ENCODE measurements at places on chromosomes 4 and X. TPM values are rescaled to one million over a fixed set of nuclear protein-coding genes. Genes with fewer than 3 reads are reported as not detected.
A peak's percentile ranks its signal among the peaks of the same experiment; 100 is the strongest.

DNA sequence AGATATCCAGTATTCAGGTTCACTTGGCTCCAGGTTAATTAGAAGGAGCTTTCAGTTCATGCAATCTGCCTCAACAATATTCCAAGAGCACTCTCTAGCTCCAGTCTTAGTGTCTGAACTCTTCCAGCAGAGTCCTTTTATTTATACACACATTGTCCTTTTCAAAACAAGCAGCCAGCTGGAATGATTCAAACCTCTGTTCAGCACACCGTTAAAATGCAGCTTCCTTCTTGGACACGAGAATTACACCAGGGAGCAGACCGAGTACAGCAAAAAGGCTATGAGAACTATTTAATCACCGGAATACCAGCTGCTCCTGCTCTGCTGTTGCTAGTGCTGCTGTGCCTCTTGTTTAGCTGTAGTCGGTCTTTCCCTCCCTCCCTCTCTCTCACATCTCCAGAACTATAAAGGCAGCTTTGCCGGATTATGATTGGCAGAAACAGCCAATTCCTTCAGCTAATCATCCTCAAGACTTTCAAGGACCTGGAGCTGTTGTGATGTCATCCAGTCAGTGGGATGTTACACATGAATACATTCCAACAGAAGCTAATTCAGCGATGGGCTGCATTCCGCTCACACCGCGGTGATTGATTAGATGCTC, at the start of gene NDST4:
TSS of gene NDST4 (minus strand) at position 115 of the 601 bp plus-strand sequence. CDS start 36,584 bp downstream, outside the sequence.
- no peaks in the 10 kb centered on the region for H3K27me3 ChIP-seq
- no peak for DNase-seq
- H3K4me1 ChIP-seq, result no peaks in the 10 kb centered on the region
- H3K36me3 ChIP-seq, result no peaks in the 10 kb centered on the region
- no peak within 1 kb of the TSS for H3K4me3 ChIP-seq

The HAND2 gene
- 10.5 TPM for total RNA-seq

The RAI2 gene
- total RNA-seq, result 18.0 TPM

DNA sequence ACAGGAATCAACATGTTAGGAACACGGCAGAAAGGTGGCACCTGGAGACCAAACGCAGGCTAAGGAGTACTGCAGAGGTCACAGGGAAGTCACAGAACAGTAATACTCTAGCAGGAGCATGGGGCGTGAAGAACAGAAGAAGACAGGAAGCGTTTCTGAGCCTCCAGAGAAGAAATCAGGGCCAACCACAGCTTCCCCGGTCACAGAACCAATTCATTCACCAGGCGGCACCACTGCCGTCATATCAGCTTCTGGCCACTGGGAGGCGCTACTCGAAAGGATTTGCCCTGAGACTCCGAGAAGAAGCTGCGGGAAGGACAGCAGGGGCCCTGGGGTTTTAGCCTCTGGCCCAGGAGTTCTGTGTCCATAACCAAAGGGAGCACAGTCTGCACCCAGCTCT, 78.0 kb upstream of the DRD5 start:
- peak; percentile 24 for DNase-seq
- H3K27me3 ChIP-seq, result no peaks in the 10 kb centered on the region
- no peaks in the 10 kb centered on the region for H3K36me3 ChIP-seq
- H3K27ac ChIP-seq, result no peak overlapping the region
- H3K4me3 ChIP-seq, result no peak overlapping the region

DNA sequence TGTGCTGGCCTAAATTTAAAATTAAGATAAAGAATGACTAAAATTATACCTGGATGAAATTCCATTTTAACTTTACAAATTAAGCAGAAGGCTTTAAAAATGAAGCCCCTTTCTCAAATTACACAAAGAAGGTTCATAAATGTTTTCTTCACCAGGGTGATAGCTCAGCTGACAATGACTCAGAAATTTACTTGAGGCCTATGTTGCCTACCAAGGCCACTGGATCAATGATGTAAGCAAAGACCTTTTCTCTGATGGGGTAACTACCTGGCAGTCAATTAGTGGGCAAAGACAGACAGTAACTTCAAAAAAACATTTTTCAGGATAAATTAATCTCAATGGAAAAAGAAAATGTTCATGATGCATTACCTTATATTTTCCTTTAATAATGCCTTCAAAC, 23.9 kb upstream of the GPR34 start:
- H3K27me3 ChIP-seq, result no peaks in the 10 kb centered on the region
- no peak overlapping the region for H3K4me3 ChIP-seq
- H3K4me1 ChIP-seq, result no peaks in the 10 kb centered on the region
- H3K27ac ChIP-seq, result no peak overlapping the region
- DNase-seq, result no peak

DNA sequence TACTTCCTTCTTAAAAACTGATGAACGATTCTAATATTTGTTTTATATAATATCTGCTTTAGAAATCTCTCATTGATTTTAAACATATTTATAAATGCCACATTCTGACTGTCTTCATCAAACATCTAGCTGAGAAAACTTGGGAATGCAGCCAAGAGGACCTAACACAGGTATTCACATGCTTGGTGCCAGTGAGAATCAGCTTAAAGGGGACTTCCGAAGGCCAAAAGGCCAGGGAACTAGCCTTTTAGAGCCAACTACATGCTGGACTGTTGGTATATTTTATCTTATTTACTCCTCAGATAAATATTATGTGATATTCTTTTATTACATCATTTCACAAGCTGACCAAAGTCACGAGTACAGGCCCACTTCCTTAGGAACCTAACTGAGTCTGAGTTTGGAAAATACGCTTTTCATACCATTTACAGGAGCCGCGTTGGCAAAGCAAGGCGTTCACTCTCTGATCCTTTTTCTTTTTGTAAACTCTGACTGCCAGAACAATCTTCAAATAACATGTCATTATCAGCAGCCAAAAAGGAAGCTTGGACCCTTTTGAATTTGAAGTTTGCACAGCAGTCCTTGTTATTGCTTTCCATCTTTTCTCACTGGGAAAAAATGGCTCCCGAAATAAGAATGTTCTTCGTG, 41.1 kb upstream of the PDLIM3 start:
- no peak overlapping the region for H3K4me3 ChIP-seq
- H3K27me3 ChIP-seq, result no peaks in the 10 kb centered on the region
- H3K4me1 ChIP-seq, result no peaks in the 10 kb centered on the region
- H3K27ac ChIP-seq, result no peak overlapping the region
- no peak for DNase-seq
- H3K36me3 ChIP-seq, result no peaks in the 10 kb centered on the region

DNA sequence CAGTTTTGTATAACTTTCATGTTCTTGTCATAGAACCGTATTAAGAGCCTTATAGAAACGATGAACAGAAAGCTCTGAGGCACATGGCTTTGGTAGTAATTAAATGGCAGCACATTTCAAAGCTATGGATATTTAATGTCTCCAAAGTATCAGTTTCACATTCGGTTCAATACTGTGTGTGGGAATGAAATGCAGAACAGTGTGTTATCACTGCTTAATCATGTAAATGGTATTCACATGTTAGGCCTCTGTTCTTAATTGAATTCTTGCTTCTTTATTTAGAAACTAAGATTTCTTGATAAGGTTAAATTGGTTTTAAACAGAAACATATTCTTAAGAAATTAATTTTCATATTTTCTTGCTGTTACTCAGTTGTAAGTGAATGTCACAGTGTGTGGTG, 701.0 kb upstream of the PITX2 start:
- no peak overlapping the region for H3K27ac ChIP-seq
- no peak for DNase-seq
- no peaks in the 10 kb centered on the region for H3K27me3 ChIP-seq
- no peaks in the 10 kb centered on the region for H3K36me3 ChIP-seq
- H3K4me1 ChIP-seq, result no peaks in the 10 kb centered on the region
- no peak overlapping the region for H3K4me3 ChIP-seq

The GRID2 gene
- under 0.01 TPM for total RNA-seq

- H3K27me3 ChIP-seq, result peaks cover 82% of the 10 kb centered on the region
- H3K27ac ChIP-seq, result no peak overlapping the region
- no peaks in the 10 kb centered on the region for H3K36me3 ChIP-seq
- no peak for DNase-seq
- peaks cover 24% of the 10 kb centered on the region for H3K4me1 ChIP-seq
- peak overlapping the region; percentile 42 for H3K4me3 ChIP-seq
Measured at GRCh38 chr4:133152831-133153481, 3.9 kb downstream of the PCDH10 start.

DNA sequence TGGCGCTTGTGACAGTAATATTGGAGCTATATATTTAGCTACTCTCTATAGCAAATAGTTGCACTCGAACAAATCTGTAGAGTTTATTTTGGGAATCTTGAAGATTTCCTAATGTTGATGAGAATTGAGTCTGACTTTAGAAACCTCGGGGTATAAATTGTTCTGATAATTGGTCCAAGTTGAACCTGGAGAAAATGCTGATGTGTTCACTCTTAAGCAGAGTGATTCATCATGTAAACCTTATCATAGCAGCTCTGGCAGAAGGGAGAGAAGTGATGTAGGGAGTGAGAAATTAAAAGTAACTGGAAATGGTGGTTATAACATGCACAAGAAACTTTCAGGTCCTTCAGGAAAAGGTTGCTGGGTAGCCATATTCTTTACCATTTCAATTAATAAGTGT, 16.4 kb upstream of the SLC4A4 start:
- DNase-seq, result no peak
- no peaks in the 10 kb centered on the region for H3K36me3 ChIP-seq
- no peaks in the 10 kb centered on the region for H3K4me1 ChIP-seq
- no peak overlapping the region for H3K27ac ChIP-seq
- no peaks in the 10 kb centered on the region for H3K27me3 ChIP-seq

The XK gene
- total RNA-seq, result 0.66 TPM

The MAGEA8 gene
- total RNA-seq, result not detected

GRCh38 chrX:21972721-21973120, 32.2 kb downstream of the SMS start:
- no peak overlapping the region for H3K4me3 ChIP-seq
- no peaks in the 10 kb centered on the region for H3K4me1 ChIP-seq
- no peaks in the 10 kb centered on the region for H3K36me3 ChIP-seq
- H3K27me3 ChIP-seq, result peaks cover 38% of the 10 kb centered on the region

GRCh38 chrX:132088864-132089263, 39.0 kb downstream of the FRMD7 start:
- no peak overlapping the region for H3K4me3 ChIP-seq
- H3K36me3 ChIP-seq, result no peaks in the 10 kb centered on the region
- H3K27ac ChIP-seq, result no peak overlapping the region
- no peaks in the 10 kb centered on the region for H3K27me3 ChIP-seq
- no peaks in the 10 kb centered on the region for H3K4me1 ChIP-seq
- DNase-seq, result no peak

DNA sequence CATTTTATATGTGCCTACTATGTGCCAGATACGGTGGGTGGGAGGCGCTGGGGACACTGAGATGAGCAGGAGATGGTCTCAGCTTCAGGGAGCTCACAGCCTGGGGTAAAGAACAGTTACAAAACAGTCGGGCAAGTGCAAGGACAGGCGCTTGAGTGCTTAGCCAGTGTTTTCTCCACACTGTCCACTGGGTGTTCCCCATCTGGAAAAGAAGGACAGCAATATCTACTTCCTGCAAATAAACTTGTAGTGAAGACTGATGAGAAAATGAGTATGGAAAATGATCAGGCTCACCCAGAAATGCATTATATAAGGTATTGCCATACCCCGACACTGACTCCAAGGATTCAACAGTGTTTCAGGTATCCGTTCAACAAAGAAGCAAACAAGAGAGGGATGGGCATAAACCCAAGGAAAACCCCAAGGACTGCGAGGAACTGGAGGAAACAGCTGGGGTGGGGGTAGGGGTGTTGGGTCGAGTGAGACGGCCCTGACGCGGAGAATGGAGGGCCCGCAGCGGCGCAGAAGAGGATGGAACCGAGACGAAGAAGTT, 835 bp downstream of the TMEM185A start:
- H3K4me1 ChIP-seq, result no peaks in the 10 kb centered on the region
- no peaks in the 10 kb centered on the region for H3K36me3 ChIP-seq
- no peak for DNase-seq
- peak overlapping the region; percentile 75 for H3K4me3 ChIP-seq
- peak overlapping the region; percentile 5 for H3K27ac ChIP-seq

- H3K27ac ChIP-seq, result no peak overlapping the region
- no peaks in the 10 kb centered on the region for H3K36me3 ChIP-seq
- H3K4me1 ChIP-seq, result no peaks in the 10 kb centered on the region
- no peaks in the 10 kb centered on the region for H3K27me3 ChIP-seq
- DNase-seq, result no peak
Measured at GRCh38 chr4:159685340-159686092, 582.6 kb downstream of the RAPGEF2 start.
